ENCODE measurements at places on chromosomes 3 and 15.

DNA sequence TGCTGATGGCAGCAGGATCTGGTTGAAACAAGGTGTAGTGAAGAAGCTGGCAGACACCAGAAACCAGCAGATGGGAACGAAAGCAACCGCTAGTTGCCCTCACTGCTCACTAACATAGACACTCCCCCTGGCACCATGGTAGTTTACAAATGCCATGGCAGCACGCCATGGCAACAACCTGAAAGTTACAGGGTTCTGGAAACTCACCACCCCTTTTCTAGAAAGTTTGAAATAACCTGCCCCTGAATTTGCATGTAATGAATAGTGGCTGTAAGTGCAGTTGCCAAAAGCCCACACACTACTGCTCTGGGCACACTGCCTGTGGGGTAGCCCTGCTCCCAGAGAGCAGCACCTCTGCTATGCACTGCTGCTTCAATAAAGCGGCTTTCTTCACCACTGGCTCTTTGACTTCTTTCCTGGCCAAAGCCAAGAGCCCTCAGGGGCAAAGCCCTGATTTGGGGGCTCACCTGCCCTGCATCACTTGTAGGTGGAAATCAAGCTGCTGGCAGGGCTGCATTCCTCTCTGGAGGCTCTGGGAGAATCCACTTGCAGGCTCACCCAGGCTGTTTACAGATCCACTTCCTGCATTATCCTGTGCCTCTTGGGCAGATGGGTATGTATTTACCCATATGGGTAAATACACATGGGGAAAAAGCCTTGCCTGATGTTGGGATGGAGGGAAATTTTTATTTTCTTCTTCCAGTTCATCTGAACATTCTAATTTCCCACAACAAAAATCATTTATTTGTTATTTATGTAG, 2.0 kb upstream of the GP9 start:
- DNase-seq: no peak

DNA sequence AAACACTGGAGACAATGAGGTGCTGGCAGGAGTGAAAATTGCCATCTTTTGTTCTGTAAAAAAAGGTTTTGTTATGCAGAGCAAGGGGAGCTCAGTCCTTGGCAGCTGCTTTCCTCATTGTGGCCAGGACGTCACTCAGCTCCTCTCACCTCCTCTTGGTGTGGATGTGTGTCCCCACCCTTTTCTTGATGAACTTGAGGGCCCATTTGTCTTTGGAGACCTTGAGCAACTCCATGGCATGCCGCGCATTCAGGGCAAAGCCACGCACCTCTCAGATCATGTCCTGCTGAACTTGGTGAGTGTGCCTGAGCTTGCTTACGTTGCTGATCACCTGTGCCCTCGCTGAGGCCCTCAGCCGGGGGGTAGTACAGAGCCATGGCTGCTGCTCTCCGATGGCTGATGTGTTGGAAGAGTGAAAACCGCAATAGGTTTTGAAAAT, 24.5 kb upstream of the BDH1 start:
- DNase-seq: no peak

DNA sequence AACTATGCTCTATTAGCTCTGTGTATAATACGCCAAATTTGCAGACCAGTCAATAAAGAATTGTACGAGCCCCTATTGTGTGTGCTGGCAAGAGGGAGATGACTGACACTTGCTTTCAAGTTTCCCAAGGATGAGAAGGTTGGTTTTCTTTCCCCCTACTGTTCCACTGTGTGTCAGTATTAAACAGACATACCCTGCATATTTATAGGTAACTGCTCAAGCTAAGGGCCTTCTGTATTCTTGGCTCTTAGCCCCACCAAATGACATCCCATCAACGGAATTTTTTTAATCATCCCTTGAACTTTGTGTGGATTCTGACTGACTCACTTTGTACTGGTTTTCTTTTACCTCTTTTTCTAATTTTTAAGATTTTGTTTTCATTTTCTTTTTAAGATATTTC, 60.6 kb upstream of the GYG1 start:
- no peak for DNase-seq

- peak; percentile 31 for DNase-seq
Measured at GRCh38 chr15:78618490-78618934, 2.3 kb downstream of the CHRNA3 start.

DNA sequence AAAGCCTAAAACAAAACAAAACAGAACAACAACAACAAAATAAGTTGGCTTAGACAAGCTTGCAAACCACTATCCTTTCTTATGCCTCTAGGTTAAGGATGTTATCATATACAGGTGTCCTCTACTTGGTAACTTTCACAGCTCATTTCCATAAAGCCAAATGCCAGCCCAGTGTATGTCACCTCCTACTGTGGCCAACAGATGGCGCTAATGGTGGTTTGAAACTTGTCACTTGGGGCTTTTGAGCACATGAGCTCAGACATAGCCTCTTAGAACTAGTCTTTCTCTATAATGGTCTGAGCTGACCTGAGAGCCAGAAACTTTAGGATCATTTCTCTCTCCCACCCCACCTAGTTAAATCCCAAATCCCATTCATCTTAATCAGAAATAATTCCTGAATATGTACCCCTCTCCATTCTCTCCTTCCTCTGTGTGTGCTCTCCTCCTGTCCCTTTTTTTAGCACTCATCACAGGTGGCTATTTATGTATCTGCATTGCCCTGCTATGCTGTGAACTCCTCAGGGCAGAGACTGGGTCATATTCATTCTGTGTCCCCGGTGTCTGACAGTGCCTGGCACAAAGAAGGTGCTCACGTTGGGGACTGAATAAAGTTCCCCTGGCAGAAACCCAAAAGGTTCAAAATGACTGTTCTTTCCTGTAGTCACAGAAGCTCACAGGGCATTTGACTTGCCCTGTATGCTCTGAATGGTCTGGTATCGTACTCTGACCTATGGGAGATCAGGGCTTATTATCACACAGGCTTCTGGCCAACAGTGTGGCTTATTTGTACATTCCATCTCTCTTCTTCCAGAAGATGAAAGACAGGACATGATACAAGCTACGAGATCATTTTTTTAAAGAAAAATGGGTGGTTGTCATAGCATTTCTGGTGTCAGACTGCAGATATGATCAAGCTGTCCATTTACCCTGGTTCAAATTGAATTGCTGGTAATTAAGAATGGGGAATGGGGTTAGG, 319.3 kb upstream of the AZI2 start:
- DNase-seq: no peak

DNA sequence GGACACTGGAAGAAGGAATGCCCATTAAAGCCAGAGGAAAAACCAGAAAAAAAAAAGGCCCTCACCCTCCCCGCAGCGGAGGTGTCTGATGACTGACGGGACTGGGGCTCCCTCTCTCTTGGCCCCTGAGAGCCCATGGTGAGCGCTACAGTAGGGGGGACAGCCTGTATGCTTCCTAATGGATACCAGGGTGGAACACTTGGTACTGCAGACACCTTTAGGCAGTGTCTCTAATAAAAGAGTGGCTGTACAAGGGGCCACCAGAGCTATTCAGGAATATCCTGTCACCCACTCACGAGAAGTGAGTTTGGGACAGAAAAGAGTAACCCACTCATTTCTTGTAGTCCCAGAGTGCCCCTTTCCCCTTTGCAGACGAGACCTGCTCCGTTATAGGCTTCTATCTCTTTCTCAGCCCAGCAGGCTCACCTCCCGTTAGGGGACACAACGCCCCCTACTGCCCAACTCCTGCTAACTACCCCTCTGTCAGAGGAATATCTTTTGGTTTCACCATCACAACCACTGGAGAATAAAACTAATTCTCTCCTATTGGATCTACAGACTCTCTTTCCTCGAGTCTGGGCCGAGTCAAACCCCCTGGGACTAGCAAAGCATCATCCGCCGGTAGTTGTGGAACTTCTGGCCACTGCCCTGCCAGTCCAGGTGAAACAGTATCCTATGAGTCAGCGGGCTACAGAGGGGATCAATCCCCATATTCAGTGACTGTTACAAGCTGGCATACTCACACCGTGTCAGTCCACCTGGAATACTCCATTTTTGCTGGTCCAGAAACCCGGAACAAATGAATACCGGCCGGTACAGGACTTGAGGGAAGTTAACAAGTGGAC, 40.8 kb downstream of the ZBTB11 start:
- DNase-seq: no peak

DNA sequence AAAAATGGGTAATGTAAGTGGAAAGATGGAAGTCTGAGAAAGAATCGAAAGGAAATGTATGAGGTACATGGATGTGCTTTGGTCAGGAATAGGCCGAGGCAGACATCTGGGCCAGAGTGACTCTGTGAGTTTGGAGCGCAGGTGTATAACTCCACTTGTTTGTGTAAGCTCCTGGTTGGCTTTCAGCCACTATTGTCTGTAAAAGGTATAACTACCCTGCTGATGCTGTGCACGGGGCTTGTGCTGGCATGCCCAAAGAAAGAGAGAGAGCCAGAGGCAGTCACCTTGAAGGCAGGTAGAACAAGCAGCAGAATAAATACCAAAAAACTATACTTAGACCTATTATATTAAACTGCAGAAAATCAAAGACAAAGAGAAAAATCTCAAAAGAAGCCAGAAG, 32.7 kb upstream of the CD96 start:
- no peak for DNase-seq

DNA sequence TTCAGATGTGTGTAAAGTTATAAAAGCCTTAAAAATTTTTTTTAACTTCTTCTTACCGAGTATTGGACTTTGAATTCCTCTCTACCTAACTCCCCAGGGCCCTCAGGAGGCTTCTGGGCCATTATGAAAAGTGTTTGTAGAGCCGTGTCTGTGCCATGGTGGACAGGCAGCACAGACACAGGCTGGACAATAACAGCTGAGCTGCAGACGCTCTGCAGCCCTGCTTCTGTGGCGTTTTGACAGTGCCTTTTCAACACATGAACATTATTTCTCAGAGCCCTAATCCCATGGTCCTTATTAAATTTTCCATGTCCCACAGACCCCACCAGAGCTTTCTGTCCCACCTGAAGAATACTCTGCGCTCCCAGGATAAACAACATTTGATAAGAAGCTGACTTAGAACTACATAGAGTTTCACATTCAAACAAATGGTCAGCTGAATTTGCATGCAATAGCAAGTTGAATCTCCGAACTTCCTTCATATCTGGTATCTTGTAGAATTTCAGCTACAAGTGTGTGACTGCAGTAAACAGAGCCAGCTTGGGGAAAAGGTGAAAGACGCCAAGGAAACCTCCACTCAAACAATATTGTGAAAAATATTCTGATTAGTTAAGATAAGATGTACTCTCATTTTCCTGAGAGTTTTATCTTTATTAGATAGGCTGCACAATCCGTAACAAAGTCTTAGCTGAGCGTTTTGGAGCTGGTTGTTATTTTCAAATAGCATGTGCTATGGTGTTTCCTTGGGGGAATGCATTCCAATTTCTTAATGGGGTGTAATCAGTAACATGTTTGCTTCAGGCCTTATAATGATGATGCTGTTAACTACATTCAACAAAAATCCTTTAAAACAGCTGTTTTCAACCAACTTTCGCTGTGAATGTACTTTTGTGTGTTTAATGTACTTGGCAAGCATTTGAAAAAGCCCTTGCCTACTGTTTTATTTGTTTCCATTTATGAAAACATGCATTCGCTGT, 378.2 kb downstream of the MECOM start:
- no peak for DNase-seq

DNA sequence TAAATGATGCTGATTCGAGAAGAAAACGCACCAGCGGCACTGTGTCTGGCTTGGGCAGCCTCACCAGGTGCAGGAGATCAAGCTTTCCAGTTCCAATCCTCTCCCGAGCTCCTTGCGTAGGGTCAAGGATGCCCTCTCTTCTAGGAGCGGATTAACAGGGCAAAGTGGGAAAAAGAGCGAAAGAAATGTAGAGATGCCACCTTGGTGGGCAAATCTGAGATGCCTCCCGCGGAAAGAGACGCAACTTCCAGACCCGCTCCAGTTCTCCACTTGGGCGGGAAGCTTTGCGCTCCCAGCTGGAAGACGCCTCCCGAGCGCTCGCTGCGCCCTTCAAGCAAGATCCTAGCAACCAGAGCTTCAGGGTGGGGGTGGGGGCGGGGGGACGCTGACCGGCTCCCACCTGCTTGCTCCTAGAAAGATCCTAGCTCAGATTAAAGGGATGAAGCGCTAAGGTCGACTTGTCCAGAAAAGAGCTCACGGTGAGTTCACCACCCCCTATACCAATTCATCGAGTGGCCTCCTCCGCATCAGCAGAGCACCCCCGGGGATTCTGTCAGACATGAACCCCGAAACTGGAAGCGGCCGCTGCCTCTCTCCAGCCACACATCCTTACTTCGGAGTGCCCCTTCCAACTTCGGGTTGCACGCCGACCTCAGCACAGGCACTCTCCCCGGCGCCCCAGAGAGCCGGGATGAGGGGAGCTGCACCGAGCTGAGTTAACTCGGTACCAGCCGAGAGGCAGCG, 769 bp downstream of the TAFA4 start:
- DNase-seq: no peak

DNA sequence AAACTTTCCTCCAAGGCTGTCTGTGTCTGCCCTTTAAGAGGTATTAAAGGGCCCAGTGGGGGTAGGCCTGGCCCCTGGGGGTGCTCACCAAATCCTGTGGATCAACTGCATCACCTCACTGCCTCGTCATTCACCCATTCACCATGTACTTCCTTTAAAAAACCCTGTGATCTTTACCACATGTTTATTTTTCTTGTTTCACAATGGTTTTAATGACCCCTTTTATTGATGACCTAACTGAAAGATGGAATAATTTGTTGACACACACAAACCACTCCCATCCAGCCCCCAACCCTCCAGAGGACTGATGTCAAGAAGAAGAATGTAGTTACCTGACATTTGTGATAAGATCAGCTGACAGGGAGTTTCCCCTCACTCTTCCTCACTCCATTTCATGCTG, 40.8 kb downstream of the KCNAB1 start:
- DNase-seq: no peak

DNA sequence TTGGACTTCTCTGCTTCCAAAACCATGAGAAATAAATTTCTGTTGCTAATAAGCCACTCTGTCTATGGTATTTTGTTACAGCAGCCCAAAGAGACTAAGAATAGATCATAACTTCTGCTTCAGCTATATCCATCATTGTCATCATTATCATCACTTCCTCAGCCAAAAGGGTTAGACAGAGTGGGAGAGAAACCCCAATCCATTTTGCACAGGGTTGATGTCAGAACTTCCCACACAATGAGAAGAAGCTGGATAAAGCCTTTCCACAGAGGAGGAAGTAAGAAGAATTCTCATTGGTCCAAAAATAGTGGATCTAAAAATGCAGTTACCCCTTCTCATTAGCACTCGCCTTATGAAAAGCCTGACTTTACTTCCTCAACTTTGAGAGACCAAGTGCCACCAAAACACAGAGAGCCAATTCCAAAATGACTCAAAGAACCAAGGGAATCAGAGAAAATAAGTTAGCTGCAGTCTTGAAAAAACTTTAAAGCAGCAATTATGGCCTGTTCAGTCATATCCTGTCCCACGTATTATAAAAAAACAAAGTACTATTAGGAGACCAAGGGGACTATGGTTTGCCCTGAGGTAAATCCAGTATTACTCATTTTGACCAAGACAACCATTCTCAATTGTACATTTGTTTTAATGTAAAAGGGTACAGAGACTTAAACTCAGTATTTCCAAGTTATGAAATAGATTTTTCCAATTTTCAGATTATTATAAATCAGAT, 80.2 kb downstream of the WNT5A start:
- DNase-seq: no peak
